CD8-positive, alpha-beta memory T cell (primary cell): ENCODE measurements at places on chromosomes 2 and 18. TPM values are rescaled to one million over a fixed set of nuclear protein-coding genes. Genes with fewer than 3 reads are reported as not detected.

Gene SERPINB3
- total RNA-seq: not detected

Gene GCG
- not detected for total RNA-seq

- H3K4me3 ChIP-seq: no peak overlapping the region
- no peaks in the 10 kb centered on the region for H3K27me3 ChIP-seq
- H3K4me1 ChIP-seq: no peaks in the 10 kb centered on the region
- DNase-seq: no peak
Observed at GRCh38 chr2:155350783-155351580, 652.5 kb downstream of the KCNJ3 start.

- no peak for DNase-seq
- H3K27me3 ChIP-seq: no peaks in the 10 kb centered on the region
- peaks cover 59% of the 10 kb centered on the region for H3K36me3 ChIP-seq
- no peak overlapping the region for H3K4me3 ChIP-seq
- no peak overlapping the region for H3K27ac ChIP-seq
Observed at GRCh38 chr2:27231921-27232320, 14.8 kb downstream of the CAD start.

DNA sequence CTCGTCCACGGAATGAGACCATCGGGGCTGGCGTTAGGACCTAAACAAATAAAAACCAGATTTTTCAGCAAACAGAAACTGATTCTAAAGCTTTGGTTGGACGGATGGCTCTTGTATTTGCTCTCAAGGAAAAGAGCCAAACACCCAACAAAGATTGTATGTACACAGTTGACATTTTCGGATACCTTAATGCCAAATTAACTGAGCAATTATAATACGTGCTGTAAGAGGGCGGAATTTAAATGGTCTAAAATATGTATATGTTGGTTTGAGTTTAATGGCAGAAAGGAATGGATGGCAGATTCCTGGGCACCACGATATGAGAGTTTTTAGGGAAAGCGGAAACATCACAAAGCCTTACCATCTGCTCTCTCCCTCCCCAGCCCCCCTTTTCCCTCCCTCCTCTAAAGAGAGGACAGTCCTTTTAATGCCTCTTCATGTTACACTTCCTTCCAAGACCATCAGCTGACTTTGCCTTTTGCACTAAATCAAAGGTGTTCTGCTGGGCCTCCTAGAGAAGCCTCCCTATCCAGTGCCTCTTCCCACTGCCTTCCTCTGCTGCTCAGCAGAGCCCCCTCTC lies 33.3 kb downstream of the STAT1 start:
- no peak for DNase-seq
- peaks cover 20% of the 10 kb centered on the region for H3K4me1 ChIP-seq
- H3K27ac ChIP-seq: no peak overlapping the region
- H3K4me3 ChIP-seq: no peak overlapping the region
- peaks cover 98% of the 10 kb centered on the region for H3K36me3 ChIP-seq

GRCh38 chr18:42113529-42114191 lies 158.6 kb downstream of the PIK3C3 start:
- no peaks in the 10 kb centered on the region for H3K27me3 ChIP-seq
- DNase-seq: no peak
- peaks cover 13% of the 10 kb centered on the region for H3K4me1 ChIP-seq
- H3K4me3 ChIP-seq: no peak overlapping the region
- no peak overlapping the region for H3K27ac ChIP-seq
- H3K36me3 ChIP-seq: no peaks in the 10 kb centered on the region

Gene VSNL1
- total RNA-seq: not detected

Gene ABCA12
- not detected for total RNA-seq

- H3K36me3 ChIP-seq: no peaks in the 10 kb centered on the region
- H3K27me3 ChIP-seq: no peaks in the 10 kb centered on the region
- H3K4me1 ChIP-seq: no peaks in the 10 kb centered on the region
Observed at GRCh38 chr2:2846332-2847208, 515.5 kb upstream of the MYT1L start.

Gene SPRED2
- total RNA-seq: 3.0 TPM

Gene CCDC102B
- 0.75 TPM for total RNA-seq

Gene PJVK
- 1.5 TPM for total RNA-seq

GRCh38 chr2:181258720-181259119 lies 198.5 kb upstream of the ITGA4 start:
- no peak overlapping the region for H3K27ac ChIP-seq
- H3K4me3 ChIP-seq: no peak overlapping the region
- H3K36me3 ChIP-seq: no peaks in the 10 kb centered on the region
- no peak for DNase-seq
- peaks cover 9% of the 10 kb centered on the region for H3K4me1 ChIP-seq
- no peaks in the 10 kb centered on the region for H3K27me3 ChIP-seq
